A549 treated with CpdA at 1 μM for 4 hours (cell line): ENCODE measurements at places on chromosomes 5 and 9. TPM values are rescaled to one million over a fixed set of nuclear protein-coding genes. Genes with fewer than 3 reads are reported as not detected.

The PCDHGA6 gene
- 0.13 to 0.28 TPM (median 0.22 TPM) in 5 replicates for total RNA-seq

The PCDHGB7 gene
- total RNA-seq, result 0.03 to 0.16 TPM (median 0.07 TPM) in 5 replicates

The C5orf58 gene
- total RNA-seq, result not detected in 5 replicates

The OR13C2 gene
- not detected in 5 replicates for total RNA-seq
